Epithelial cell of proximal tubule (primary cell): ENCODE measurements at places on chromosomes 1 and 21. TPM values are rescaled to one million over a fixed set of nuclear protein-coding genes. Genes with fewer than 3 reads are reported as not detected.

The CLIC4 gene
- total RNA-seq = 143 and 148 TPM in 2 replicates

DNA sequence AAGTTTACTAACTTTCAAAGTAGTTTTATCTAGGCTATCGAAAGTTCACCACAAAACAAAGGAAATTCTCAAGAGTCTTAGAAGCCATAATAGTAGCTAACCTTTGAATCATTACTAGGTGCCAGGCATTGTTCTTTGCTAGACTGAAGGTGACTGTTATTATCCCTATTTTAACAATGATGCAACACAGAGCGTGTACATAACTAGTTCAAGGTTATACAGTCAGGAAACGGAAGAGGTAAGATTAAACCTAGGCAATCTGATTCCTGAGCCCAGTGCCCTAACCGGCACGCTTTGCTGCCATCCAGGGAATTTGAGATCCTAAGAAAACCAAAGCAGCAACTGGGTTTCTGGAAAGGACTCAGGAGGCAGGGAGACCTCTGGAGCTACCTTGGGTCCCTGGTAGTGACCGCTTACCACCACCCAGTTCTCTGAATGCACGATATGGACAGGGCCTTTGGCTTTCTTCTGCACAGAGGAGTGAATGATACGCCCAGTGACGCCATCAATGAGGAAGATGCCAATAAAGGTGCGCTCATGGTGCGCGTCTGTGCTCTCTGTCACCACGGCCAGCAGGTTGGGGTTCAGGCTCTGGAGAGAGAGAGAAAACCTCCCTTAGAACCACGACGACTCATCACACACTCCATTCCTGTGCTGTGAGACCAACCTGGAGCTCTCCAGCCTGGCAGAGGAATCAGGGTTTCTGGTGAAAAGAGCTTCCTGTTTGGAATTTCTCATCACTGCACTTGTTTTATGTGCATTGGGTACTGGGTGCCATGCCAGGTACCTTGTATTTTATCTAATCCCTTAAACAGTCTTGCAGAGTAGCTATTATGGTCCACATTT lies 13.1 kb upstream of the UBR4 start:
- DNase-seq = no peak

GRCh38 chr1:21783679-21784603 lies 992 bp upstream of the USP48 start:
- peak; percentile 72 for DNase-seq

- peak; percentile 93 for DNase-seq
These were observed 21.5 kb downstream of the NDUFS5 start for GRCh38 chr1:39047374-39048229.
